KG1 (cell line): ENCODE measurements at places on chromosomes 6 and 20.

DNA sequence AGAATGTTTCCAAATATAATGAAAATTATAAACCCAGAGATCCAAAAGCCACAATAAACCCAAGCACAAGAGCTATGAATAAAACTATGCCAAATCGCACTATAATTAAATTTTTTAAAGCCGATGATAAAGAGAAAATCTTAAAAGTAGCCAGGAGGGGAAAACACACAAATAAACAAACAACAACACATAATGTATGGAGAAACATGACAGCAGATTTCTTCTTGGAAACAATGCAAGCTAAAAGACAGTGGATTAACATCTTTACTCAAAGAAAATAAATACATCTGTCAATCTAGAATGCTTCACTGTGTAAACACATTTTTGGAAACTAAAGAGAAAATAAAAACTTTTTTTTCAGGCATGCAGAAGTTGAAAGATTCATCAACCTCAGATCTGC, 80.3 kb upstream of the RNF24 start:
- no peak for DNase-seq

DNA sequence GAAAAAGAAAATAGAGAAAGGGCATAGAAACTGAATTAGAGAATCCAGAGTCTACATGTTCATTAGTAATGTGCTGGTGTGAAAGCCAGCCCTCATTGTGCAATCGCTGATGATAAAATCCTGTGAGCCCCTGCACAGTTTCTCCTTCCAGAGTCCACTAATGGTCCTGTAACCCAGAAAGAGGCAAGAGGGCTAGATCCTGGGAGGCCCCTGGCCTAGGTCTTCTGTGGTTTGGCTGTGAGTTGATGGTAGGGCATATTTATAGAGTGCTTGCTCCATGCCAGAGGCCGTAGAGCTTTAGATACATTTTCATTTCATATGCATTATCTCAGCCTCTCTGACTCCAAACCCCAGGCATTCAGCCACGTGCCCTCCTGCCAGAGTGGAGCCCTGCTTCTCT, 94.9 kb upstream of the MTHFD1L start:
- no peak for DNase-seq

DNA sequence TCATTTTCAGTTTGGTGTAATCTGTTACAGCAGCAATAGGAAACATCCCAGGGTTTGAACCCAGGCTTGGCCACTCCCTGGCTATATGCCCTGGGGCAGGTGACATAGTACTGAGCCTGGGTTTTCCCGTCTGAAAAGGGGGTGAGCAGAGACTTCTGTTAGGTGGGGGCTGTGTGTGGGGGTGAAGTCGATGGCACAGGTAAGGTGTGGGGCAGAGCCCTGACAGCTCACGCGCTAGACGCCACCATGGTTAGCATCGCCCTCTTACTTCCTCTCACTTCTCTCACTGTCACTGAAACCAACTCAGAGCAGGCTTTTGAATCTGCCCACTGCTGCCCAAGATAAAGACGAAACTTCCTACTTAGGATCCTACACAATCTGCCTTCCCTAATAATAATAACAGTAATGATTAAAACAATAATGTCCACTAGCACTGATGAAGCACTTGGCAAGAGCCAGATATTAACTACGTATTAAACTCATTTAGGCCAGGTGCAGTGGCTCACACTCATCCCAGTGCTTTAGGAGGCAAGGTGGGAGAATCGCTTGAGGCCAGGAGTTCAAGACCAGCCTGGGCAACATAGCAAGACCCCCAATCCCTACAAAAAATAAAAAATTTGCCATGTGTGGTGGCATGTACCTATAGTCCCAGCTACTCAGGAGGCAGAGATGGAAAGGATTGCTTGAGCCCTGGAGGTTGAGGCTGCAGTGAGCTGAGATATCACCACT, 117.9 kb upstream of the PTPN1 start:
- DNase-seq, result no peak

GRCh38 chr20:21301940-21302663, 1.0 kb upstream of the XRN2 start:
- no peak for DNase-seq

- no peak for DNase-seq
Observed at GRCh38 chr20:44089987-44090674, 96.9 kb downstream of the JPH2 start.

DNA sequence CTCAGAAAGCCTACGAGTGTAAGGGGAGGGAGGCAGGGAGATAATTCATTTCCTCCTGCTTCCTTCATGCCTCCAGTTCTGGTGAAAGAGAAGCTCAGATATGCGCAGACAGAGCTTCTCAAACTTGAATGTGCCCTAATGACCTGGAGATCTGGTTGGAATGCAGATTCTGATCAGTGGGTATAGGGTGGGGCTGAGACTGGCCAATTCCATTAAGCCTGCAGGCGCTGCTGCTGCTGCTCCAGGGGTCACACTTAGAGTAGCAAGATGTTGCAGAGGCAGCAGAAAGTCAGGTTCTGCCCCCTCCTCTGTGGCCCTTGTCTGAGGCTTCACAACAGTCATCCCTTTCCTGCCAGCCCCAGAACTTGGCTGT, 161.0 kb downstream of the DHX35 start:
- DNase-seq, result no peak

DNA sequence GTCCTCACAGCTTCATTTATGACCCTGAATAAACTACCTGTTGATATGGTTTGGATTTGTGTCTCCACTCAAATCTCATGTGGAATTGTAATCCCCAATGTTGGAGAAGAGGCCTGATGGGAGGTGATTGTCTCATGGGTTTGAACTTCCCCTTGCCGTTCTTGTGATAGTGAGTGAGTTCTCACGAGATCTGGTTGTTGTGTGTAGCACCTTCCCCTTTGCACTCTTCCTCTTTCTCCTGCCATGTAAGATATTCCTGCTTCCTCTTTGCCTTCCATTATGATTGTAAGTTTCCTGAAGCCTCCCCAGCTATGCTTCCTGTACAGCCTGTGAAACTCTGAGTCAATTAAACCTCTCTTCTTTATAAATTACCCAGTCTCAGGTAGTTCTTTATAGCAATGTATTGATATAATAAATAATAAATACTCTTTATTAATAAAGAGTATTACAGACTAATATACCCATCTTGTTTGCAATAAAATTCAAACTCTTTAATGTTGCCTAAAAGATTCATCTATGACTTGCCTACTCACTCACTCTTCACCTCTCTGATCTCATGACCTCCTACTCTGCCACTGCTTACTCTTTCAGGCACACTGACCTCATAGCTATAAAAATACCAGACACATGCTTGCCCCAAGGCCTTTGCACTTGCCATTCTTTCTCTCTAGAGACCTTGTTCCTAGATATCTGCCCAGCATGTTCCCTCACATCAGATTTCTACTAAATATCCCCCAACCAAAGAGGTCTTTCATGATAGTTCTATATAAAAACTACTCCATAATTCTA, 256.4 kb upstream of the MARCKS start:
- DNase-seq, result no peak
